CD4-positive, alpha-beta T cell treated with Interleukin-12 subunit alpha and Interleukin-12 subunit beta, for 1 hour (primary cell): ENCODE measurements at places on chromosomes 5 and 9.

GRCh38 chr5:96745844-96746531, 61.8 kb downstream of the ERAP1 start:
- no peak for DNase-seq

GRCh38 chr5:33271606-33272005, 169.2 kb upstream of the TARS1 start:
- DNase-seq: no peak

GRCh38 chr5:141121563-141121962, at the start of gene PCDHB4:
Gene PCDHB4, plus strand, starts transcription at chr5:141121818. Its CDS starts 181 bp downstream, at chr5:141121999.
- DNase-seq: no peak

DNA sequence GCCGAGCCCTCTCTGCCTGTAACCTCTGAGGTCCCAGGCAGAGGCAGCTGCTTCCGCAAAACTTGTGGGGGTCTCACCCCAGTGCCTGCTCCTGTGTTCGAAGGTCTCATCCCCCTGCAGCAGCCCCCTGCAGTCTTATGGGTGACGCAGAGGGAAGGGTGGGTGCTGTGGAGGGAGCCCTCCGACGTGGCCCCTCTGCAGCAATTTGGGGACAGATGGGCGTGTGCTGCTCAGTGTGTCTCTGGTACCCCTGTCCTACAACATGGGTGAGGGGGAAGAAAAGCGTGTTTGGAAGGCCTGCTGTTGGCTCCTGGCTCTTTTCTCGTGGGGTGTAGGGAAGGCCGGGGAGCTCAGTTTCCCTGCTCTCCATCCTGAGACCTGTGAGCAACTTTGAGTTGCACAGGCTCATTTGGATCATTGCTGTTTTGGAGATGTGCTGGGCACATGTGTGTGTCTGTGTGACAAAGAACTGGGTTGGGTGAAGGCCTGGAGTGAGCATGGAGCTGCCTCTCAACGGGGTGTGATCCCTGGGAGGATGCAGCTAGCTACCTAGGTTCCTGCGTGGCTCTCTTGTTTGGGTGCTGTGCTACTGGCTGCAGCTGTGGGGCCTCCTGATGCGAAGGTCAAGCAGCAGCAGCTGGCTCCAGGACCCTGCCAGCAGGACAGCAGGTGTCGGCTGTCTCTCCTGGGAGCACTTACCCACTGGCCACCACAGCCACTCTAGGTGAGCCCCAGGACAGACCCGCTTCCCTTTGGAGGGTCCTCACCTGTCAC, 179.6 kb upstream of the PITX1 start:
- DNase-seq: no peak

- DNase-seq: no peak
These were observed 17.5 kb downstream of the PSD2 start for GRCh38 chr5:139812836-139813805.

GRCh38 chr5:68771221-68771620, 322.6 kb upstream of the SLC30A5 start:
- DNase-seq: no peak

- no peak for DNase-seq
These were observed 88.1 kb downstream of the KDM4C start for GRCh38 chr9:6845880-6846279.

DNA sequence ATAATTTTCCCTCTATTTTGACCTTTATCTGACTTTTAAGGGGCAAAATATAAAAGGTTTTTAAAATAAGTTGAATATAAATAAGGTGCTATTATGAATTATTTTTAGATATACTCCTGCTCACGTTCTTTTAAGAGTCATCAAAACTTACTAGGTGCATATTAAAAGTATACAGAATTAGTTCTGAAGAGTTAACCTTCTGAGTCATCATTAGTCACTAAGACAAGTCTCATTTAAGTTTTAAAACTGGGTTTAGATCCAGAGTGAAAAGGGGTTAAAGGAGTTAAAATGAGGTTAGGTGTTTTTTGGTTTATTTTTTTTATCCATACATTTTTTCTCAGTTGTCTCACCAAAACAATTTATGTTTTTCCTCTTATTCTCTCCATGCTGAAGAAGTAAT, 41.7 kb downstream of the SMIM15 start:
- no peak for DNase-seq

GRCh38 chr9:28120626-28121025, 547.3 kb upstream of the C9orf72 start:
- no peak for DNase-seq

GRCh38 chr9:87324613-87325194, 173.0 kb upstream of the DAPK1 start:
- DNase-seq: peak; percentile 55

GRCh38 chr5:124724357-124725039, 21.9 kb downstream of the ZNF608 start:
- DNase-seq: no peak

DNA sequence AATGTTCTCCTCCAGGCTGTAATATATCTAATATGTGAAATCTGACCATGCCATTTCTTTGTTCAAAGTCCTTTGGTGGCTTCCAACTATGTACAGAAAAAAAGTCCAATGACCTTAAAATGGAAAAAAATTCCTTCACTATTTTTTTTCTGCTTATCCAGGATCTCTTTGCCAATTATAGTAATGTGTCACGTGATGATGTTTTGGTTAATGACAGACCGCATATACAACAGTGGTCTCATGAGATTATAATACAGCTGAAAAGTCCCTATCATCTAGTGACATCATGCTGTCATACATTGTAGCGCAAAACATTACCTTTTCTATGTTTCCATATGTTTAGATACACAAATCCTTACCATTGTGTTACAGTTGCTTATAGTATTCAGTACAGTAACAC, 477.6 kb downstream of the TMEM232 start:
- DNase-seq: no peak

DNA sequence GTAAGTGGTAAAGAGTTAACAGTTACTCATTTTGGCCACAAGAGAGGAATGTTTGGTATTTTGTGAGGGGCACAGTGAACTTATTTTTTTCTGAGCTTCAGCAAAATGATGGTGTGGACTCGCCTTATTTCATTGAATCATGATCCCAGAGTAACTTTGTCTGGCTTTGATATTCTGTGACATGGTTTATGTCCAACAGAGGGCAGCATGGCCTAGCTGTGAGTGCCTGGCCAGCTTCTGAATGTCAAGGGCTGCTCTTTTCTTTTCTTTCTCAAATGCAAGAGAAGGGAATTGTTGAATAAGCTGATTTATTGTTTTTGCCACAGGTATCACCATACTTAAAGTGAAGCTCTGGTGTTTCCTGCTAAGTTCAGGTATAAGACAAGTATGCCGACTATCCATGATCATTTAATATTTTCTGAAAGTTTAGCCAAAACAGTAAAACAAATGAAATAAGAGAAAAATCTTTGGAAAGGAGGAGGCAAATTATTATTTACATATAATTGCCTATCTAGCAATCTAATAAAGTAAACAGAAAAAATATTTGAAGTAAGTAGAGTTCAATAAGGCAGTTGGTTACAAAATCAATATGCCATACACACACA, 31.7 kb downstream of the MRPL22 start:
- no peak for DNase-seq

DNA sequence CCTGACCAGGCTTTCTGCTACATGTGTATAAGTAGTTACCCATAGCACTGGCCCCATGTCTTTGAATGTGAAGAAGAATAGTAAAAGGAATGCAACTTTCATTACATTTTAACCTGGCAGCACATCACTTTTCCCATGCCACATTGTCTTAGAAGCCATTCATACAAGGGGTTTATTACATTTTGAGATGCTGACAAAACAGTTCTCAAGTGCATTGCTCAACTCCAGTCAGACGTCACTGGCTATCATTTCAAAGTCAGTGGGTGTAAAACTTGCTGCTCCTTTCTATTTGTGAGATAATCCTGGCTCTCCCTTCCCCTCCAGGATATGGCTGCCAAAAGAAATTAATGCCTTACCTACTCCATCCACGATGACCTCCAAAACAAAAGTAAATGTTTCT, 97.0 kb upstream of the VCAN start:
- no peak for DNase-seq

DNA sequence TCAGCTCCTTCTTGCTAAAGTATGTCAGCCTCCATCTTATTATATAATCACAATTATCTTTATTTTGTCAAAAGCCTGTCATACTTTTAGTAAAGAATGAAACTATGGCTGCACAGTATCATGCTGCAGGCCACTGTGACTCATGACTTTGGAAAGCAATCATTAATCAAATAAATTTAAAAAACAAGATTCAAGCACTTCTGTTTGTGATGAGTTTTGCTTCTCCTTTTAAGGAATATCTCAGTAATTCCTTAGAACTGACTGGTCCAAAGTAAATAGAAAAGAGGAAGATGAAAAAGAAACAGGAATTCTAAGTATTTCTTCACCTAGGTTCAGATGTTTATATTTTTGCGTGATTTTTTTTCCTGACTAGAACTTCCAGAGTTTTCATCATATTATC, 83.1 kb downstream of the EDIL3 start:
- no peak for DNase-seq

GRCh38 chr9:103837940-103838339, 256.2 kb upstream of the SMC2 start:
- DNase-seq: no peak

GRCh38 chr5:144141585-144141984, 28.9 kb downstream of the YIPF5 start:
- DNase-seq: no peak

- peak; percentile 29 for DNase-seq
These were observed 89.8 kb downstream of the NTRK2 start for GRCh38 chr9:84759300-84759750.

DNA sequence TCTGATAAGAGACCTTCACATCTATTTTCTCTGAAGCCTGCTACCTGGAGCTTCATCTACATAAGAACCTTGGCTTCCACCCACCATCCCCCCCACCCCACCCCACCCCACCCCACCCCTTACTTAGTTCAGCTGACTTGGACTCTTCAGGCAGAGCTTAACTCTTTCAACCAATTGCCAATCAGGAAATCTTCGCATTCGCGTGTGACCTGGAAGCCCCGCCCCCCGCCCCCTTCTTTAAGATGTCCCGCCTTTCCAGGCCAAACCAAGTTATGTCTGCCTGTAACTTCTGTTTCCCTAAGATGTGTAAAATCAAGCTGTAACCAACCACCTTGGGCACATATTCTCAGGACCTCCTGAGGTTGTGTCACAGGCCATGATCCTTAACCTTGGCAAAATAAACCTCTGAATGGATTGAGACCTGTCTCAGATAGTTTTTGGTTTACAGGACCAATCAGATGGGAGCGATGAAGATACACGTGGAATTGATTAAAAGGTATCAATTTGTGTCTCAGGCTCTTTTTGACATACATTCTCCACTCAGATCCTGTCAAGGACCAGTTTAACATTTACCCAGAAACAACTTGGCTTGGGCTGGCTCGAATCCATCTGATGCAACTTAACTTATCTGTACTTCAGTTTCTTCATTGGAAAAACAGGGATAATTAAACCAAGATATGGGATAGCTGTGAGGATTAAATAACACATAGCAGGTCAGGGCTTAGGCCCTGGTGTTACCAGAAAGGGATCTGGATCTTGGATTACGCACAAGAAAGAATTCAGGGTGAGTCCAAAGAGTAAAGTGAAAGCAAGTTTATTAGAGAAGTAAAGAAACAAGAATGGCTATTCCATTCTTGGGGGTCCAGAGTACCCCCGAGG, 43.6 kb downstream of the GALNT12 start:
- DNase-seq: no peak

DNA sequence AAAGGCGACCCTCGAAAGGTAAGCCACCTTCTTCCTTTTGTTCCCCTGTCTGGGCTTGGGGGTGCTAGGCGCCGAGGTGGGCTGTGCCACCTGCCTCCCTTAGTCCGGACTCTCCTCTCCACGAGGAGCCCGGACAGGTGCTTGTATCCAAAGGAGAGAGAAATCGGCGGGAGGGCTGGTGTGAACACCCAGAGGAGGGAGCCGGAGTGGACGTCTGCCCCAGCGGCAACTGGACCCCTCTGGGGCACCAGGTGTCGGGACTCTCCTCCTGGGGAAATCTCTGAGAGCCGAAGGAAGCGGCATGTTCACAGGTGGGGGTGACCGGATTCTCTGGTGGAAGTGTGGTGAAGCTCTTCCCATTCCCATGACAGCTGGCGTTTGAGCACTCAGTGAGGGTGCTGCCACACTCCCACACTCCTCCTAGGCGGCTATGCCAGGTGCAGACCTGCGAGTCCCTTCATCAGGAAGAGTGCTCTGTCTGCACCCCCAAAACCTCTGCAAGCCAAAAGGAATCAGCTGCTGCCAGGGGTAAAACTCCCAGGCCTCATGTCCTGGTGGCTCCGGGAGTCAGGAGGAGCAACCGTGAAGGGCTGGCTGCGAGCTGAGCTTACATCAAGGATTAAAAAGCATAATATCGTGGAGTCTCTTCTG, 921 bp downstream of the KCNIP1 start:
- DNase-seq: no peak
